ENCODE measurements at places on chromosomes 12 and 14.

- no peak for DNase-seq
Observed at GRCh38 chr12:90274407-90274806, 565.8 kb upstream of the ATP2B1 start.

- DNase-seq: no peak
Observed at GRCh38 chr12:101298426-101298825, 18.5 kb downstream of the UTP20 start.

DNA sequence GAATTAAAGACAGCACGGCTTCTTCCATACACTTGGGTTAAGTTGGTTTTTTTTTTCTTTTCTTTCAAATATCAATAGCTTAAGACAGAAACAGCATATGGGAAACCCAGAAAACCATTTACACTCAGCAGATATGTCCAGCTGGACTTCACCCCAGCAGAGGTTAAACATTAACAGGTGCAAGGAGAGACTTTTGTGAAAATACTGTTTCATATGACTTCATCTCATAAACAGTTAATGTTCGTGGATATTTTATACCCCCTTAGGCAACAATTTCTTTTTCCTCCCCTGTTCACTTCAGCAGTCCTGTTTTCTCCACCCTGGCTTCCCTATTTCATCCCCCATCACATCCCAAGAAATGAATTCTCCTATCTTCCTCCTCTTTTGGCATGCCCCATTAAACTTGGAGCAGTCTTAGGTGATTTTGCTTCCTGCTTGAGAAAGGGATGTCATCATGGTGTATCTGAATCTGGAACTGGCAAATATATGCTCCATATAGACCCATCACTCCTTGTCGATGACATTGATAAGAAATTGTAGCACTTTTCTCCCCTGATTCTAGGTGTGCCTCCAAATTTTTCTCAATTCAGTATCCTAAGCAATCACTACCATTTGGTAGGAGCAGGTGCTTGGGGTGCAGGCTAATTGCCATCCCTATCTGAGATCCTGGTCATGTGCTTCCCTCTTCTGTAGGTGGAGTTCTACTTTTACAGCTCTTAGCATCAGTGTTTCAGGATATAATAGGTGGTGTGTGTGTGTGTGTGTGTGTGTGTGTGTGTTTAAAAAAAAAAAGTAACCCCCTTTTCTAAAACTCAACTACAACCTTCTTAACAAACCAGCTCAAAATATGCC, 67.9 kb downstream of the BMP4 start:
- no peak for DNase-seq

GRCh38 chr14:44771496-44771895, 190.3 kb downstream of the KLHL28 start:
- no peak for DNase-seq

DNA sequence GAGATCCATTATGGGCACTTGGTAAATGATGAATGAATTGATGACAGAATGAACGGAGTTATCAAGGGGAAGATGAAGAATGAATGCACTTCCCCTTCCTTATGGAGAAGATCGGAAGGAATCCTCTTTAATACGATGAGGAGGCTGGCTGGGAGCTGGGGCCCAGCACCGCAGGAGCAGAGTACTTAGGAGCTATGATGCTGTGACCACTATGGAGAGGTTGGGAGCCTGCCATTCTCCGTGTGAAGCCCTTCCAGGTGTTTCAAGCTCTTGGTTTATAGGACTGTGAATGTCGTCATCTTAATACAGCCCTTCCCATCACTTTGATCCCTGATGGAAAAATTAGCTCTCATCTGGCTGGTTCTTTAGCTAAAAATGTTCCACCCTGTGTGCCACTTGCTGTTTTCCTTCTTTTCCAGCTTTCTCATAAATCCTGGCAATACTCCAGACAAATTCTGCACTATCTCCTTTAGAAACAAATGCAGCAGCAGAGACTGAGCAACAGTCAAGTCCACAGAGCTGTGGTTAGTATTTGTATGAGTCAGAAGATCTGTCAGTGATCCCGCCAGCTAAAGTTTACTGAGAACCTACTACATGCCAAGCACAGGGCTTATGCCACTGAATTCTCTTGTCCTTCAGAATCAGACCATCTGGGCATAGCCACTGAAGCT, 263.1 kb upstream of the CRY1 start:
- peak; percentile 47 for DNase-seq

DNA sequence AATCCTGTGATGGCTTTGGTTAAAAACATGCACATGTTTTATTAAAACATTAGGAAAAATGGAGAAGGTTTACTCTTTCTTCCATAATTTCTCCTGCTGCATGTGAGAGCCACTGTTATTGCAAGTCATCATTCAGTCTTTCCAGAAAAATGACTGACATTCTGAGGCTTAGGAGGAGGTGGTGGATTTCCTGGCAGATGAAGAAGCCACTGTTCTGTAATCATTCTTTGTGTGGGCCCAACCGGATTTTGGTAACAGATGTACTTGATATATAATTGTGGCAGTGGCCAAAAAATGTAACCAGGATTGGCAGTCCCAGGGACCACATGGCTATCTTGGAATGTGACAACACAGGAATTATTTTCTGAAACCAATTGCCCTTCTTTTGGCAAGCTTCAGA, 120.2 kb downstream of the DAAM1 start:
- no peak for DNase-seq

GRCh38 chr14:100065942-100066574, 836 bp downstream of the EVL start:
- DNase-seq: no peak

DNA sequence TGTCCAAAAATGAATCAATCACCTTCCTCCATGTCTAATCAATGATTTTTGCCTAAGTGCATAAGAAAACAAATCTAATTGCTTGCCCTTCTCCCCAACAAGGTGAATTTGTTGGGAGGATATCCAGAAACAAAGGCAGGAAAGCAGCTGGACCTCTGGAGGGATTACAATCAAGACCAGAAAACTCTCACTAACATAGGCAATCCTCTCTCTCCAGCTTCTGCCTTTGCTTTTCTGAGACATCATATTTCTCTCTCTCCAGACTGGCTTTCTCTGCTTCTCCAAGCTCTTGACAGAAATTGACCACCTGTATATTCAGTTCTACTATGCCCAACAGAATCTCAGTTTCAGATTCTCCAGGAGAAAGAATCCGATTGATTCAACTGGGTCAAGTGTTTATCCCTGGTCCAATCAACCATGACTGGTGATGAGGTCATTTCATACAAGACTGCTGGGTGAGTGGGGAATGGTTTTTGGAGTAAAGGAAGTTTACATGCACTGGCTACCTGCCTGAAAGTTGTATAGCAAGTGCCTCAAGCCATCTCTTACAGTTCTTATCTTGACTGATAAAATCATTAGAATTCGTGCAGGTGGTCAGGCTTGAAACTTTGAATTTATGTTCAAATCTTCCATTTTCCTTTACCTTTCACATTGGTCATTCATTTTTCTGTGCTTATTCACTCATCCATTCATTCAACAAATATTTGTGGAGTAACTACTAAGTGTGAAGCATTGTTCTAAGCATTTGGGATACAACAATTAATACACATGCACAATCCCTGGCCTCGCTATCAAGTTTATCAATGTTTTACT, 22.2 kb upstream of the CFAP54 start:
- no peak for DNase-seq

DNA sequence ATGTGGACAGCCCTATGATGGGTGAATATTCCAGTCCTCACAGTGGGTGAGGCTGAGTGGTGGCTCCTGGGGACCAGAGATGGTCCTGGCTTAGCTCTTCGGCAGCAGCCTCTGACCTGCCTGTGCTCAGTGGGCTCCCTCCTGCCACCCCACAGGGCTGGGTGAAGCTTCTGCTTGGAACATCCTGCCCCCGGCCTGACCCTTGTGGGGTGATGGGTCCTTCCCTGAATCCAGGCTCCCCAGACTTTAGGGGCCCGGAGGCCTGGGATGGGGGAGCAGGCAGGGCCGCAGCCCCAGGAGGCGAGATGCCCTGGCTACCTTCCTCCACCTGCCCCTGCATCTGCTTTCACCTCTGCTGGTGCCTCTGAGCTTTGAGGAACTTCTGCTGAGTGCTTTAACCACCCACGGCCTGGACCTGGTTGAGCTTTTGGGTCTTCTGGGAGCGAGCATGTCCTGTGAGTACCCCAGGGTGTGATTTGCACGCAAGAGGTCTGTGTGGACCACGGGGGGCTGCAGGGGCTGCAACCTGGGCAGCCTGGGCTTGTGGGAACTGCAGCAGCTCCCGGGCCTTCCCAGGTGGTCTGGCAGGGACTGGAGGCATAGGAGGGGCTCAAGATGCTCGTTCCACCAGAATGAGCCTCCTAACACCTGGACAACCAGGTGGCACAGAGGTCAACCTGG, 159.5 kb downstream of the KIF26A start:
- no peak for DNase-seq

DNA sequence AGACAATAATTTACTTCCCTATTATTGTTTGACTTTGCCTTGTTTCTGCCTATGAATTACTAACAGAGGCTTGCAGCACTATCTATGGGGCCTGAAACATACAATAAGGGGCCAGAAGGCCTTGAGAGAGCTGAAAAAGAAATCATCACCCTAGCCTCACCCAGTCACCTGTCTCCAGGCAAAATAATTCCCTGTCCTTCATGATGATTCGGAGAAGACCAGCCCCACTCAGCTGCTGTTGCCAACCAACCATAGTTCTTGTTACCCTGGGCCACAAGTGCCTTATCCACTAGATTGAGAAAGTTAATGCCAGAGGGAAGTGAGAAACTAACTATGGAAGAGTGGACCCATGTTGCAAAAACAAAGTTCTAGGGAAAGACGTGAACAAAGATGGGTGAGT, 97.1 kb downstream of the ARF6 start:
- DNase-seq: no peak

DNA sequence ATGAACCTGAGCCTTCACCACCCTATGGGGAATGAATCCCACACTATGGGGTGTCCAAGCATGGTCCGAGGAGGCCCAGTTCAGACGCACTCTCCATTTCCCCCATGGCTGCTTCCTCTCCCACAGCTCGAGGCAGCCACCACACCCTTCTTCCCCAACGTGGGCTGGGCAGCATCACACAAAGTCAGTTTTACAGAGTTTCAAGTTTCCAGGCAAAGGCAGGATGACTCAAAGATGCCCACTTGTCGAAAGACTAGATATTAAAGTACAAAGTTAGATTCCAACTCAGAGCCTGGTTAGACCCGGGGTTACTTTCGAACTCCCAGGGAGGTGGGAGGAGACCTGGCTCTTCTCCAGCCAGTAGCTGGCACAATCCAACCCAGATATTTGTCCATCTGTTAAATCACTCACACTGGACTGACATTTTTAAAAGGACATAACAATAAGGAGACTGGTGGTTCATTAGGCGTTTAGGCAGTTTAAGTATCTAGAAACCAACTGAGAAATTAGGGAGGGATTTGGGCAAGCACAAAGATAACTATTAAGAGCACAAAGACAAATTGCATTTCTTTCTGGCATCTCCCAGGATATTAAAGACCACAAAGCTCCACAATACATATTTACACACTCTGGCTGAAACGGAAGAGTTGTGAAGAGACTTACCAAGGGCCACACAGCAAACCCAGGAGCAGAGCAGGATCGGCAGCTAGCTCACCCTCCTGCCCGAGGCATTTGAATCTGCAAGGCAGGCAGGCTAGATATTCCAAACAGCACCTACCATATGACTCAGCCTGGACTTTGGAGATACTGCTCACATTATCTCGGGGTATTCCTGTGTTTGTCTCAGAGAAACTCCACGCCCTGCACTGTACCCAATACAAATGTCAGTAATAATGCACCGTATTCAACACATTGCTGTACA, 34.8 kb downstream of the TMCC3 start:
- no peak for DNase-seq

DNA sequence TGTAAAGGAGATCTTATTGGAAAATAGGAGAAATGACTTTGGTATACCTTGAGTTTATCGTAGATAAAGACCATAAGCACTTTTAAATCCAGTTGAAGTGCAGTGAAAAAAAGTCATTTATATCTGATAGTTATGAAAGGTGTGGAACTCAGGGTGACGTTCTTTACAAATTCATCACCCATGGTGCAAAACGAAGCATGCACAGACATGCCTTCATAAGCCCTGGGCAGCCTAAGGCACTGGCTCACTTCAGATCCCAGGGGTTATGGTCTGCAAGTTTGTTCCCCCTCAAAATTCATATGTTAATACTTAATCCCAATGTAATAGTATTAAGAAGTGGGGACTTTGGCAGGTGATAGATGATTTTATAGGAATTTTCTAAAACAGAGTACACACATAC, 1216.4 kb upstream of the USP15 start:
- DNase-seq: no peak

- no peak for DNase-seq
Observed at GRCh38 chr14:102201776-102202175, 62.1 kb downstream of the WDR20 start.

DNA sequence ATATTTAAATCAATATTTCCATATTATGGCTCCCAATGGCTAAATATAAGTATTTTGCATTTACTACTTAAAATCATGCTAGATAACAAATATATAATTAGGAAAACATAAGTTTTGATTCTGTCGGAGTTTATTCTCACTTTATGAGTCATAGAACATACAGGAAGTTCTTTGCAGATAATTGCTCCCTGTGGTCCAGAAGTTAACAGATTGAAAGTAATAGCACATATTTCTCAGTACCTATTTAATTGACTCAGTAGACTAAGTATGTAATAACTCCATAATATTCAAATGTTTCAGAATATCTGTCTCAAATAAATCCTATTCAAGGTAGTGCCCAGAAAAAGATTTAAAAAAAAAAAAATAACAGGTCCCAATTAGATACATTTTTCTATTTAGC, 806.0 kb upstream of the ATXN7L3B start:
- DNase-seq: no peak

- no peak for DNase-seq
Observed at GRCh38 chr12:98485792-98486340, 29.5 kb upstream of the TMPO start.

DNA sequence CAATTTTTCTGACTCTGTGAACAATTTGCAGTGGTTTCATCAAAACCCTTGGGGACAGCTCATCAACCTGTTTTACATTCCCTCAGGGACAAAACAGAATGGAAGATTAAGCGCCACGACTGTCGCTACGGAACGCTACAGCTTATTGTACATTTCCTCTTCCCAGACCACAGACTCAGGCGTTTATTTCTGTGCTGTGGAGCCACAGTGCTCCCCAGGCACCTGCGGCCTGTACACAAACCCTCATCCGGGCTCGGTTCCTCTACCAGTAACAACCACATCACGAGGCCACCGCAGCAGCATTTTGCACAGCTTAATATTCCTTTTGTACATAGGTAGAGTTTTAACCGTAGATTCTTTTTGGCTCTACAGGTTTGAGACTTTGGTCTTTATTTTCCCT, 397.4 kb upstream of the OR4E1 start:
- no peak for DNase-seq

GRCh38 chr12:39145175-39145999, 240.0 kb upstream of the CPNE8 start:
- no peak for DNase-seq

DNA sequence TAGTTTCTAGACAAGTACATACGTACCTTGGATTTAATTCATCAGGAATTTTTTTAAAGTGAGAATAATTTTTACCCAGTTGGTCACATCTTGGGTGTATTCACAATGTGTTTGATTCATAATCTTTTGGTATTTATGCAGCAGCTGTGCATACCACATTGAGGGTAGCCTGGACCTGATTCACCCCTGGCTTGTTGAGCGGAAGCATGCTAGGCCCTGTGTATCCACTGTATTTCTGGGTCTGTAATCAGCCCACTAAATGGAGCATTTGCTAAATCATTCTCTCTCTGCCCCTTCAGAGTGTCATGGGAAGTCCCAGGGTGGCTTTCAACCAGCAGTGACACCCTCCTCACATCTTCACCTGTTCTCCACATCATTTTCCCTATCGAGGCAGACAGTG, 203.8 kb upstream of the RGS6 start:
- no peak for DNase-seq

GRCh38 chr12:90091809-90092208, 383.2 kb upstream of the ATP2B1 start:
- DNase-seq: no peak
